Aorta (tissue), 5 donors: ENCODE measurements at places on chromosomes 5 and 9.

- no peak for DNase-seq
Observed at GRCh38 chr5:171705036-171705435, 80.6 kb upstream of the SMIM23 start.

GRCh38 chr9:28317745-28318144 lies 744.5 kb upstream of the C9orf72 start:
- no peak for DNase-seq

- no peak for DNase-seq
Observed at GRCh38 chr9:70816316-70816715, 305.1 kb downstream of the TRPM3 start.

DNA sequence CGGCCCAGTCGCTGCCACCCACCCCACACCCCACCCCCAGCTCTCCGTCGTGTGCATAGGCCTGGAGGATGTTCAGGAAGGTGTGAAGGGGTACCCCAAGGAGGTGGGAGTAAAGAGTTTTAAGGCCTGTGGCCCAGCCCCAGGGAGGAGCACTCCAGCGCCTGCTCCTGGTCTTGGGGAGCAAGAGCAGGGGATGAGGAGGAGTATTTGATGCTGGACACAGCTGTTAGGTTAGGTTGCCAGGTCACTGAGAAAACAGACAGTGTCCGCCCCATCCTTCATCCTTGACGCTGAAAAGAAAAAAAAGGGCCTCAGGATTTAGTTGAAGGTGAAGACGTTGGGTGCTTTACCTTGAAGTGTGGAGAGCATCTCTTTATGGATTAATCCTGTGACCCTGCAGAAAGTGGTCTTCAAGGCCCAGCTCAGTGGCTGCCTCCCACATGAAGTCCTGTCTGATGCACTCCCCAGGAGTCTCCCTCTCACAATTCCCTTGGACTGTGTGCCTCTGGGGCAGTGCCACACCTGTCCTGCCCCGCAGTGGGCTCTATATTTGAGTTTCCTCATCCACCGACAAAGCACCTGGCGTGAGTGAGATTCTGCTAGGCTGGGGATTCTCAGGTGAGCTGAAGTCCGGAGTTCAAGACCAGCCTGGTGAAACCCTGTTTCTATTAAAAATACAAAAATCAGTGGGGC lies 101.8 kb downstream of the SPRY4 start:
- no peak for DNase-seq

DNA sequence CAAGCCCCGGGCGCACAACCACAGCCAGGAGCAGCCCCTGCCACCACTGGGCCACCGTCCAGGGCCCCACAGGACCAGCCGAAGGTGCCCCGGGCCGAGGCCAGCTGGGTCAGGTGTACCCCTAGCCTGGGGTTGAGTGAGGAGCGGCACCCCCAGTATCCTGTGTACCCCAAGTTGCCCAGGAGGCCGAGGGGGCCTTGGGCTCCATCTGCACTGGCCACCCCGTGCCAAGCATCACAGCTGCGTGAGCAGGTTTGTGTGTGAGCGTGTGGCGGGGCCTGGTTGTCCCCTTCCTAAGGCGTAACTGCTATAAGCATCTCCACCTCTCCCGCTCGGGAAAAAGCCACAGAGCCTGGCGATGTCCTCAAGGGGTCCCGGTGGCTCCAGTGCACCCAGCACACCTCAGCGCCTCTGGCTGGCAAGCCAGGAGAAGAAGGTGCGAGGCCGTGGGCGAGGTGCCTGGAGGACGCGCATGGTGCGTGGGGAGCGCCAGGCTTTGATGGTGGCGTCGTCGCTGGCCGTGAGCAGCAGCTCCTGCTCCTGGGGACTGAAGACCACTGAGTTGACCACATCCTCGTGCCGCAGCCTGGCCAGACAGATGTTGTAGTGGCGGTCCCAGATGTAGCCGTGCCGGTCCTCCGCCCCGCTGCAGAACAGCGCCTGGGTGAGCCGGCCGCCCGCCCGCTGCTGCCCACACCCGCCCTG lies 3.9 kb downstream of the FBXW5 start:
- DNase-seq: peak; percentile 74

DNA sequence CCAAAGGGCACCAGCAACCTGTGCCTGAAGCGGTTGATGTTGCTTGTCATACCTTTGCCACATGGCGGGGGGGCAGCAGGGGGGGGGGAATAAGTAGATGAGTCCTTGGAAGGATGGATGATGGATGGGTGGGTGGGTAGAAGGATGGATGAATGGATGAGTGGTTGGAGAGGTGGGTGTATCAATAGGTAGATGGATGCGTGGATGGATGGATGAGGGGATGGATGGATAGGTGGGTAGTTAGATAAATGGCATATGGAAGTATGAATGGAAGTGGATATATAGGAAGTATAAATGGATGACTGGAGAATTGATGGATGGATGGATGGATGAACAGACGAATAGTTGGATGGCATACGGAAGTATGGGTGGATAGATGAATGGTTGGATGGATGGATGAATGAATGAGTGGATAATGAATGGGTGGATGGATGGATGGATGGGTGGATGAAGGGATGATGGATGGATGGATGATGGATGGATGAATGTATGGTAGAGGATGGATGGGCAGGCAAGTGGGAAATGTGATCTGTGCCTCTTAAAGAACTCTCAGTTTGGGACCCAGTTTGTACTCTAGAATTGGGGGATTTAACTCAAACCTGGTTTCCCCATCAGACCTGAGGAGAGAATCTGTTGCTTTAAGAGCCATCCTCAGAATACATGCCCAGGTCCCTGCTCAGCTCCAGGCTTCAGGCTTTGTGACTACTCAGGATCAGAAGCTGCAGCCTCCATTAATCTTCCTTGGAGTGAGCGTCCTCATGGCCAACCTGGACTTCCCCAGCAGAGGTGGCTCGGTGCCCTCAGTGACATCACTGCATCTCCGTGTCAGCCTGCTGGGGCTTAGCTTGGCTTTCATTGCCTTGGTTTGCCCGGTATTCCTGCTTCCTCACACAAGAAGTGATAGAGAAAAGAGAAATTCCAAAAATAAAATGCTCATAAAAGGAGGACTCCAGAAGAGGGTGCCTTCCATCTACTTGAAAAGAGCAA lies 27.6 kb upstream of the SUSD3 start:
- no peak for DNase-seq

DNA sequence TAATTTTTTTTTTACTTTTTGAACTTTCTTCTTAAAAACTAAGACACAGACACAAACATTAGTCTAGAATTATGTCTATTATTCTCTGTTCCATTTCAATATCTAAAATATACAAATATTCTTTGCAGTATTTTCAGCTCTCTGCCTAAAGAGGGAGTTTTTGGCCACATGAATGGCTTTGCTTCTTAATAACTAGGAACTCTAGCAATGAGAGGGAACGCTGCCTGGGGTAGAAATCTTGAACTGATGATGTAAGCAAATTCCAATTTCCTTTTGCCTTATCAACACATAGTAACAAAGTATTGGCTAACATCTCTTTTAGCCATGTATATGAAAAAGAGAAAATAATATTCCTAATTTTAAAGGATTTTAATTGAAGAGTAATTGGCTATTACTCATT lies 51.9 kb downstream of the SLC25A46 start:
- DNase-seq: no peak

- DNase-seq: no peak
Observed at GRCh38 chr5:139075066-139076050, 122.8 kb downstream of the SIL1 start.

GRCh38 chr5:110386782-110387181 lies 339.7 kb downstream of the TMEM232 start:
- DNase-seq: no peak
